Activated naive CD4-positive, alpha-beta T cell treated with anti-CD3 and anti-CD28 coated beads for 36 hours (primary cell): ENCODE measurements at places on chromosomes 5 and 9. TPM values are rescaled to one million over a fixed set of nuclear protein-coding genes. Genes with fewer than 3 reads are reported as not detected.

Gene LAMC3
- total RNA-seq: 0.98 TPM

DNA sequence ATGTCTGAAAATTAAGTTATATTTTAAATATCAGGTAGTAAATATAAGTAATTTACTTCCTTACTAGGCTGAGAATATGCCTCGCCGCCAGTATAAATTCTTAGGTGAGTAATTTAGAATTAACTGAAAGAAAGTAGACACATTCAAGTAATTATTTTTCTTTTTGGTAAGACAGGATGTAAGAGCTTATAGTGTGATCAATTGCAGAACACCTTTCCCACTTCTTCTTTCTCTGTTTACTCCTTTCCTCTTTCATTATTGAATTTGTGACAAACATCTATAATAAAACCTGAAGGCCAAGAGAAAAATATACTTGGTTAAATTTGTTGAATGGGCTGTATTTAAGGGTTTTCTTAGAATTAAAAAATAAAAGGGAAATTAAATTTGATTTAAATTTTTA is 195.1 kb upstream of the CDKN2B start:
- no peak for DNase-seq

GRCh38 chr5:31054453-31054852 is 139.0 kb upstream of the CDH6 start:
- no peak for DNase-seq

GRCh38 chr9:2302606-2303005 is 287.5 kb downstream of the SMARCA2 start:
- no peak for DNase-seq
